ENCODE measurements at places on chromosomes 12 and 14.
A peak's percentile ranks its signal among the peaks of the same experiment; 100 is the strongest.

- DNase-seq = no peak
Measured at GRCh38 chr14:56809270-56810146, 771 bp downstream of the OTX2 start.

DNA sequence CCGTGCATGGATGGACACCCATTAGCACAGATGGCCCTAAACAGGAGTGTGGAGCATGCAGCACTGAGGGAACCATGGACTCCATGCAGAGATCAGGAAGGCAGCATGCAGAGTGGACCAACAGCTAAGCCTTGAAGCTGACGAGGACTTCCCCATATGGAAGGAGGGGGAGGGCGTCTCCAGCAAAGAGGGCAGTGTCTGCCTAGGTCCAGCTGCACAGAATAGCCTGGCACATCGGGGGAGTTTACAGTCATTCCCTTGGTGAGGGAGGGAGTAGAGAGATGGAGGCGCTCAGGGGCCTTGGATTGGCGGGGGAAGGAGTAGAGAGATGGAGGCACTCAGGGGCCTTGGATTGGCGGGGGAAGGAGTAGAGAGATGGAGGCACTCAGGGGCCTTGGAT lies 64.5 kb downstream of the ANKRD9 start:
- DNase-seq = no peak

- no peak for DNase-seq
Measured at GRCh38 chr14:49934646-49935045, 41.8 kb downstream of the ARF6 start.

DNA sequence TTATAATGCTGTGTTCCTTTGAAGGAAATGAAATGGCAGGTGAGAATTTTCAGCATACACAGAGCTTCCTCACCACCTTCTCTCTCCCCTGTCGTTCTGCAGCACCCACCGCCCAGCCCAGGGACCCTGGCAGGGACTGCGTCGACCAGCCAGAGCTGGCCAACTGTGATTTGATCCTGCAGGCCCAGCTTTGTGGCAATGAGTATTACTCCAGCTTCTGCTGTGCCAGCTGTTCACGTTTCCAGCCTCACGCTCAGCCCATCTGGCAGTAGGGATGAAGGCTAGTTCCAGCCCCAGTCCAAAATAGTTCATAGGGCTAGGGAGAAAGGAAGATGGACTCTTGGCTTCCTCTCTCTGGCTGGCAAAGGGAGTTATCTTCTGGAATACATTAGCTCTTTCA lies 35.1 kb downstream of the PAPLN start:
- DNase-seq = no peak

DNA sequence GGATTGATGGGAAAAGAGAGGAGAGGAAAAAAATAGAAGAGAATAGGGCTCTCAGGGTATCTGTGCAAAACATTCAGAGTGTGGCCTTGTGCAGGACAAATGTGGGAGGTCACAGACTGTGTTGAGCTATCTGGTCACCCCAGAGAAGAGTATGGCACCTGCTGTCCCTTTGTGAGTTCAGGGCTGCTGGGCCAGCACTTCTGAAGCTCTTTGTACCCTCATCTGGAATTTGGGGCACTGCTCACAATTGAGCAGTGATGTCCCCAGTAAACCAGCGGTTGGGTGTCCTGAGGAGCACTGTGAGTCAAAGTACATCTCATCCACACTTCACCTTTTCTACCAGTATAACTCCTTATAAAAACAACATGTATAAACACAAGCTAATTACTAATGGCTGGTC lies 2.6 kb upstream of the KRT81 start:
- no peak for DNase-seq

DNA sequence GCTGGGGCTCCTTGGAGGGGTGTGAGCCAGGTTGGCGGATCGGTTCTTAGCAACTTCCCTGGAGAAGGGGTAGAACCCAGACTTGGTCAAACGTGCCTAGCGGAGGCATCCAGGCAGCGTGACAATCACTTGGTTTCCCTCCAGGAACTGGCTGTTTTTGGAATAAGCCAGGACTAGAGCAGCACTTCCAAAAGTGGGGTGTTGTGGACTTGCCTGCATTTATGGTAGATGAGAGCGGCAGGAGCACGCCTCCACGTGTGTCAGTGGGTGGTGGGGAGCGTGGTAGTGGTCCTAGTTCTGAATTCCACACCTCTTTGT lies 2.8 kb downstream of the PRMT8 start:
- no peak for DNase-seq

DNA sequence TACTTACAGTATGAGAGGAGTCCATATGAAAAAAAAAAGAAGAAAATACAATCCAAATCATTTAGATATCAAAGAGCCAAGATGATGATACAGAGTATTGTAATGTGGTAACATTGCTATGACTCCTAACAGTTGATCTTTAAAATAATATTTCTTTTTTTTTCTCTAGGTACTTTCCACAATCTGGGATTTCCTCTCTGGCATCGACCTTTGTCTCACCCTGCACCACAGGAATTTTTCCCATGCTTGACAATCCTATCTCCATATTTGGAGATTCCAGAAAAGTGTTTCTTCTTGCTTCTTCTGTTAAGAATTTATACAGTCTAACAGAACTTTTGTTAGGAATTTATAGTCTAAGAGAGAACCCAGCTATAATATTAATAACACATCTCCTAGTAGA lies 184.4 kb downstream of the ITPR2 start:
- no peak for DNase-seq

GRCh38 chr14:95044463-95045105 lies 112.7 kb downstream of the DICER1 start:
- no peak for DNase-seq

DNA sequence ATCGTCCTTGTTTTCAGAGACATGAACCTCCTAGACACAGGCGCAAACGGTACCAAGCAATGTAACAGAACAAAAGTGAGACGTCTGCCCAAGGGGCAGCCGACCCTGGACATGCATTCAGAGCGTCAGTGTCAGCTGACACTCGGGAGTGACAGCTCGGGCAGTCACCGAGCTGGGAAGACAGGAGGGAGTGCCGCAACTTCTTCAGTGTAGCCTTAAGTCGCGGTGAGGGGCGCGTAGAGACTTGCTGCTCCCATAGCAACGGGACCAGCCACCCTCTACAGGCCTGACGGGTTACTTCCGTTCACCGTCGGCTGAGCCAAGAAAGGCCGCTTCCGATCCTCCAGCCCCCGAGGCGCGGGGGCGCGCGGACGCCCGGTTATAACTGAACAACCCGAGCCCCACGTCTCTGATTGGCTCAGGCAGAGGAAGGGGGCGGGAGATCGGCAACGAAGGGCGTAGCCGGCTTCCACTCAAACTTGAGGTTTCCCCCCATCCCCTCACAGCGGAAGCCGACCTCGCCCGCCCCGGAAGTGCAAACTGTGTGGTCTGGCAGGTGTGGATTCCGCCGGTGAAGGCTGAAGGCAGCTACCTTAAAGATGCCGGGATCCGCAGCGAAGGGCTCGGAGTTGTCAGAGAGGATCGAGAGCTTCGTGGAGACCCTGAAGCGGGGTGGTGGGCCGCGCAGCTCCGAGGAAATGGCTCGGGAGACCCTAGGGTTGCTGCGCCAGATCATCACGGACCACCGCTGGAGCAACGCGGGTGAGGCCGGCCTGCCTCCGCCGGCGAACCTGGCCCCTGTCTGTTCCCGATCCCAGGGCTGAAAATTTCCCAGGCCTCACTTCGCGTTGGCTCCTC lies at the start of gene EIF2B2:
TSS of gene EIF2B2 (plus strand) at position 530 of the 858 bp plus-strand sequence. CDS start at position 600, 70 bp downstream.
- DNase-seq = peak; percentile 98

DNA sequence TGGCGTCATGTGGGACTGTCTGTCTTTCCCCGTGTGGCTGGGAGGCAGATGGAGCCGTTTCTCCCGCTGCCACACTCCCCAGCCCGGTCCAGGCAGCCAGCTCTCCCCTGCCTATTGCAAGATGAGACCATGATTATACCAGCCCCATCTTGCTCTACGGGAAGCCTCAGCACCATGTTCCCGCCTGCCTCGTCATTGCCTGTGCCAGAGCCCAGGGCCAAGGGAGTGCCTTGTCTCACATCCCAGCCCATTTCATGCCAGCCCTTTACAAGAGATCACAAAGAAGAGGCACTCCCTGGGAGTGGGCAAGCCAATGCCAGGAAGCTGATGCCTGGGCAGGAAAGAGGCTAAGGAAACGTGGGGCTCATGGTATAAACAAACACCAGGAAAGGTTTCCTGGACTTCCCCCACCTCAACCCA lies 23.9 kb downstream of the GPR68 start:
- no peak for DNase-seq

DNA sequence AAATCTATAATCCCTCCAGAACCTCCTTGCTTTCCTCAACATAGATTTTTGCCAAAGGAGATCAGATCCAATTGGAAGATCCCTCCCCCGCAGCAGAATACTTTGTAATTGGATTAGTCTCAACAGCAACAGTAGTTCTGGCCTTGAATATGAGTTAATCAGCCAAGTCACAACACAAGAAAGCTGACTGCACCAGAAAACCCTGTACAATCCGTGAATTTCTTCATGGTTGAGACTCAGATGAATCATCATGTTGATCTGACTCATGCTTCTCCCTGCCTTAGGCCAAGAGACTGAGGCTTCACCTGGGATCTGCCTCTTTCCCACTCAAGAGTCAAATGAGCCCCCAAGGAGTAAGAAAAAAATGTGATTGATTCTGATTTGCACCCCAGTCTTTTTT lies 3.0 kb upstream of the METTL17 start:
- no peak for DNase-seq

DNA sequence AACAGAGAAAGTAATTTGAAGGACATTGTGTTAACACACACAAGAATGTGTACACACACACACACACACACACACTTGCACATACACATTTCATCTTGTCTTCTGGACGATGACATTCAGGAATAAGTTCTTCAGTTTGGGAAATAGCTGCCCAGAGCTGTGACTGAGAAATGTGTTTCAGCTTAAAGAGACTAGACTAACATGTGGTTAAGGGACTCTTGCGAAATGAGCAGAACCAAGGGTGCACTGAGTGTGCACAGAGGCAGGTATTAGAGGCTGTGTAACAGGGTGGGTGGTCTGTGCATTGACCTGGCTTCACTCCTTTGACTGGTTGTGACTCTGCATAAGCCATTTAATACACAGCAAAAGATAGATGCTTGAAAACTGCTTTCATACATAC lies 29.4 kb upstream of the KCNA5 start:
- DNase-seq = no peak

- DNase-seq = no peak
Measured at GRCh38 chr12:47286676-47287075, 206.9 kb upstream of the AMIGO2 start.

DNA sequence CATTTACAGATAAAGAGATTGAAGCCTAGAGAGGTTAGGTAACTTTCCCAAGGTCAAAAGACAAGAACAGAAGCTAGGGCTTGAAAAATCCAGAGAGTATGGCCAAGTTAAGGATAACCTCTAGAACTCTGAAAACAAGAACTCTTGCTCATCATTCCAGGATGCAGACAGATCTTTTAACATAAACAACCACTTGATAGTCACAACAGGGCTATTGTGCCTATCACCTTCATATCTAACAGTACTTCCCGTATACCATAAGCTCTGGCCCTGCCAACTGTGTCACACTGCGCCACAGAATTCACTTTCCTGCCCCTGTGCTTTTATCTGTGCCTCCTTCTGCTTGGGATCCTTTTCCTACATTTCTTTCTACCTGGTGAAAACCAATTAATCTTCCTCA lies 18.2 kb downstream of the ERP29 start:
- no peak for DNase-seq

GRCh38 chr12:6122201-6122600 lies 2.3 kb downstream of the VWF start:
- no peak for DNase-seq

- no peak for DNase-seq
Measured at GRCh38 chr12:40331886-40332285, 107.1 kb downstream of the LRRK2 start.

- no peak for DNase-seq
Measured at GRCh38 chr14:57732463-57733285, 133.2 kb downstream of the SLC35F4 start.

DNA sequence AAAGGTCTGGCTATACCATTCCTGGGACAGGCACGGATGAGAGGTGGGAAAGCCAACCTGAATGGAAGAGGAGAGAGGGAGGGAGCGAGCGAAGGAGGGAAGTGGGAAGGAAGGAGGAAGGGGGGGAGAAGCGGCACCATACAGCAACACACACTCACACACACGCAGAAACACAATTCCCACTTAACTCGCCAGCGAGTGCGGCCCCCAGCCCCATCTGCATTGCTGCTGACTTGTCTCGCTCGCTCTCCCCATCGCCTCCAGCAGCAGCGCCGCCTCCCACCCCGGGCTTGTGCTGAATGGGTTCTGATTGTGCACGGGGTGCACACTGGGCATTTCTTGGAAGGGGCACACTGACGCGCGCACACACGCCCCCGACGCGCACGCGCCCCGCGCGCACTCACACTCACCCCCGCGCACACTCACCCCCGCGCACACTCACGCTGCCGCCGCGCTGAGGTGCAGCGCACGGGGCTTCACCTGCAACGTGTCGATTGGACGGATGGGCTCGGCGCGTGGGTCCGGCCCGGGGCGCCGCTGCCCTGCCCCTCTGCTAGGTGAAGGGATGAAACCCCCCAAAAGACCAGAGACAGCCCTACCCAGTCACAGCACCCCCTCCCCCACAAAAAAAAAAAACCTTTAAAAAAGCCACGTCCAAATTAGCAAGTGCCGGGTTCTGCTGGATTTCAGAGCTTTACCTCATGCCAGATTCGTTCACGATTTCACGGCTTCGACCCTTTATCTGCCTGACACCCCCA lies 685 bp downstream of the GRIN2B start:
- DNase-seq = no peak

GRCh38 chr14:102580550-102581110 lies 11.8 kb upstream of the RCOR1 start:
- DNase-seq = no peak

- DNase-seq = no peak
Measured at GRCh38 chr12:85575120-85576096, 260.8 kb downstream of the RASSF9 start.
